ENCODE measurements at places on chromosomes 2 and 18. TPM values are rescaled to one million over a fixed set of nuclear protein-coding genes. Genes with fewer than 3 reads are reported as not detected.

Gene DIPK1C
- not detected for polyA plus RNA-seq

Gene MAP3K20
- polyA plus RNA-seq, result 8.5 TPM

Gene AQP12A
- not detected for polyA plus RNA-seq

Gene EIF5B
- polyA plus RNA-seq, result 9.8 TPM

Gene CHRNA1
- polyA plus RNA-seq, result 0.08 TPM

Gene IL1A
- not detected for polyA plus RNA-seq

Gene NEU4
- polyA plus RNA-seq, result 0.05 TPM

Gene GALR1
- not detected for polyA plus RNA-seq

Gene CYS1
- polyA plus RNA-seq, result 1.2 TPM

Gene ESPNL
- 0.05 TPM for polyA plus RNA-seq

Gene CLEC4F
- 0.21 TPM for polyA plus RNA-seq

Gene TRIM43
- polyA plus RNA-seq, result 0.23 TPM

Gene HTR2B
- polyA plus RNA-seq, result 0.41 TPM

Gene TUBA3D
- polyA plus RNA-seq, result not detected

Gene SIX3
- 0.67 TPM for polyA plus RNA-seq

Gene C2orf80
- not detected for polyA plus RNA-seq

Gene FAM98A
- polyA plus RNA-seq, result 62.5 TPM

Gene ANKRD29
- polyA plus RNA-seq, result 8.2 TPM

Gene ABCA12
- 0.07 TPM for polyA plus RNA-seq

Gene KIAA2012
- 0.11 TPM for polyA plus RNA-seq

Gene SOX11
- polyA plus RNA-seq, result 3.4 TPM

Gene LIMS2
- 2.2 TPM for polyA plus RNA-seq

Gene RAB6C
- 0.02 TPM for polyA plus RNA-seq

Gene AGPS
- 9.8 TPM for polyA plus RNA-seq

Gene HADHB
- 108 TPM for polyA plus RNA-seq

Gene TUBB8B
- polyA plus RNA-seq, result not detected

Gene RAB1A
- 113 TPM for polyA plus RNA-seq

Gene CDH19
- polyA plus RNA-seq, result not detected

Gene ZNF521
- 14.1 TPM for polyA plus RNA-seq

Gene NAT8
- not detected for polyA plus RNA-seq

Gene TRAPPC8
- polyA plus RNA-seq, result 14.9 TPM

Gene RNF152
- polyA plus RNA-seq, result 7.9 TPM

Gene ZAP70
- 0.08 TPM for polyA plus RNA-seq

Gene REG1B
- not detected for polyA plus RNA-seq

Gene EFHD1
- polyA plus RNA-seq, result 0.05 TPM

Gene PPIL3
- polyA plus RNA-seq, result 56.5 TPM

Gene CFC1
- polyA plus RNA-seq, result not detected

Gene KLHL14
- polyA plus RNA-seq, result not detected

Gene GNLY
- polyA plus RNA-seq, result not detected

Gene AGXT
- not detected for polyA plus RNA-seq

Gene ANKRD39
- polyA plus RNA-seq, result 11.8 TPM

Gene ZC3H8
- 3.0 TPM for polyA plus RNA-seq

Gene PLGLB2
- 1.2 TPM for polyA plus RNA-seq

Gene MZT2A
- polyA plus RNA-seq, result 61.9 TPM

Gene ANKMY1
- polyA plus RNA-seq, result 15.9 TPM

Gene SERPINB13
- not detected for polyA plus RNA-seq

Gene GNAL
- polyA plus RNA-seq, result 0.08 TPM

Gene ITPRIPL1
- 4.3 TPM for polyA plus RNA-seq

Gene GAREM2
- 1.5 TPM for polyA plus RNA-seq

Gene KCNF1
- 0.16 TPM for polyA plus RNA-seq

Gene ZNF396
- 0.76 TPM for polyA plus RNA-seq

Gene VWA3B
- polyA plus RNA-seq, result not detected

Gene INHBB
- polyA plus RNA-seq, result 0.03 TPM

Gene STPG4
- 0.20 TPM for polyA plus RNA-seq
